ENCODE measurements at places on chromosomes 7 and 10. TPM values are rescaled to one million over a fixed set of nuclear protein-coding genes. Genes with fewer than 3 reads are reported as not detected.

GRCh38 chr10:1559311-1559710 lies 178.0 kb downstream of the ADARB2 start:
- H3K4me3 ChIP-seq = no peak overlapping the region
- peaks cover 5% of the 10 kb centered on the region for H3K27me3 ChIP-seq
- no peaks in the 10 kb centered on the region for H3K4me1 ChIP-seq

DNA sequence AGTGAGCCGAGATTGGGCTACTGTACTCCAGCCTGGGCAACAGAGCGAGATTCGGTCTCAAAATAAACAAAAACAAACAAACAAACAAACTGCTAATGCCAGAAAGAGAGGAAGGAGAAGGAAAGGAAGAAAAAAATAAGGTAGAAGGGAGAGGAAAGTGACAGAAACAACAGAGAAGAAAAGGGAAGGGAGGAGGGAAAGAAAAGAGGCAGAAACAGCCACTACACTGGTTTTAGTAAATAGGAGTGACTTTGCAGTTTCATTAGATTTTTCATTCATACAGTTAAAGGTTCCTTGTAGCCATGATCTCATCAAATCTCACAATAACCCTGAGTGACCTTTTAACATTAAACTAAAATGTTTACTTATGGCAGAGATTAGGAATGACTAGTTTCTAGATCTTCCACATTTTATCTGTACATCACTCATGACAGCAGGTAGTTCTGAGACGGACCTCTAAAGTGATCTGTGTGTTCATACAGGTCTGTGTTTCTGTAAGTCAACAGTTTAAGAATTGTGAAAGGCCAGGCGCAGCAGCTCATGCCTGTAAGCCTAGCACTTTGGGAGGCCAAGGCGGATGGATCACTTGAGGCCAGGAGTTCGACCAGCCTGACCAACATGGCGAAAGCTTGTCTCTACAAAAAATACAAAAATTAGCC lies 191.3 kb upstream of the KLF14 start:
- H3K36me3 ChIP-seq = no peaks in the 10 kb centered on the region
- DNase-seq = peak; percentile 11
- no peak overlapping the region for H3K4me3 ChIP-seq
- H3K4me1 ChIP-seq = peaks cover 4% of the 10 kb centered on the region
- H3K27me3 ChIP-seq = no peaks in the 10 kb centered on the region
- no peak overlapping the region for H3K27ac ChIP-seq

The HMX3 gene
- not detected for polyA plus RNA-seq

GRCh38 chr10:48485711-48486110 lies 119.2 kb downstream of the ARHGAP22 start:
- no peaks in the 10 kb centered on the region for H3K4me1 ChIP-seq
- no peaks in the 10 kb centered on the region for H3K27me3 ChIP-seq
- H3K4me3 ChIP-seq = no peak overlapping the region
- no peak for DNase-seq

- H3K27me3 ChIP-seq = no peaks in the 10 kb centered on the region
- peak overlapping the region; percentile 38 for H3K4me3 ChIP-seq
- no peaks in the 10 kb centered on the region for H3K36me3 ChIP-seq
- H3K27ac ChIP-seq = peak overlapping the region; percentile 77
Observed at GRCh38 chr7:150567871-150568301, 696 bp downstream of the GIMAP4 start.

DNA sequence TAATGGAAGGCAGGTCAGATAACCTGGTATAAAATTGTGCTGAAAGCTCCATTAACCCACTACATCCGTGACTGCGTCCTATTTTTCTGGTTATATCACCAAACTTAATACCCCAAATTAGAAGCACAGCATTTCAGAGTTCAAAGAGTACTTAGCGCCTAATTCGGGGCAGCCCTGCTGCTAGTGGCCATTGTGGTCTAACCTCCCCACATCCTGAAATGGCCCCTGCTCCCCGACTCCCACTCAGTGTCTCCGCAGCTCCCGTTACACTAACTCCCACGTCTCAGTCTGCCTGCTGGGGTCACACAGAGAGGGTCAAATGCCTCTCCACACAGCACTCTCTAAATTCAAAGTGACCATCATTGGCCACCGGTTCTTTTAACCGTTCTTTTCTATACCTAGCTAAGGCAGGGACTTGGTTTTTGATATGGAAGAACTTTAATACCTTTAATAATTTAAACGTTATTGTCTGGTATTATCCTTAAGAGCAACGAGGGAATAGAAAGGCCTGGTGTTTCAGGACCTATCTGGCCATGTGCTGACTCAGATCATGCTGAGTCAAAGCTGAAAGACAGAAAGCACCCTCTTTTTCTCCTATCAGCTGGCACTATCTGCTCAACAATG lies 117.1 kb downstream of the KMT2E start:
- H3K36me3 ChIP-seq = peaks cover 44% of the 10 kb centered on the region
- no peak overlapping the region for H3K4me3 ChIP-seq
- no peak overlapping the region for H3K27ac ChIP-seq

The GPR15LG gene
- not detected for polyA plus RNA-seq

DNA sequence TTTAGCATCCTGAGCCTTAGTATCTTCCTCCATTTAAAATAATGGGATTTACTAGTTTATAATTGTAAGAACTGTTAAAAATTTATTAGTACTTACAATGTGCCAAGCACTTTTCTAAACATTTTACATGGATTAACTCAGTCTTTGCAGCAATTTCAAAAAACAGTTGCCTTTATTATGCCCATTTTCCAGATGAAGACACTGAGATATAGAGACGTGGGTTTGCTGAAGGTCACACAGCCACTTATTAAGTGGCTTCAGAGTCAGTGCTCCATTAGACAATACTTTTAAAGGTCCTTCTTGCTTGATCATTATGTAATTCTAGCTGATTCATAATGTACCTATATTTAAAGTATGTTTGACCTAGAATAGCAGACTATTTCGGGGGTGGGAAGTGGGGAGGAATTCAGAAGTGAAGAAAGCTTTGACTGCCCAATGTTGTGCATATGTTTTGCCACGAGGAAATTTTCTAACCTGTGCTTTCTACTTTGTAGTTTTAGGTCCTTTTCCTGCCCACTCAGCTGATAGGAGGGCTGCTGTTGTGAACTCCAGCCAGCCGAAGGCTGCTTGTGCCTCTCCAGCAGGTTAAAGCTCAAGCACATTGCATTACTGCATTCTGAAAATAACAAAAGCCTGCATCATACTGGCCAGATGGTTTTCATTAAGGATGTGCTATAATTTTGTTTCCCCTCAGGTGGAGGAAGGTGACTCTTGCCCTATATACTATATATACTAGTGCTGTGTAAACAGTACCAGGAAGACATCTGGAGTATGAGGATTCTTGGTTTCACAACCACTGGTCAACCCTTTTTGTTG lies 4.3 kb downstream of the PLEKHA8 start:
- no peak overlapping the region for H3K27ac ChIP-seq
- H3K4me3 ChIP-seq = no peak overlapping the region
- no peaks in the 10 kb centered on the region for H3K27me3 ChIP-seq
- H3K4me1 ChIP-seq = no peaks in the 10 kb centered on the region

Data from small intestine (tissue), 16 donors.